ENCODE measurements at places on chromosomes 1 and 21. TPM values are rescaled to one million over a fixed set of nuclear protein-coding genes. Genes with fewer than 3 reads are reported as not detected.

- DNase-seq: no peak
These were observed 4.9 kb downstream of the RHOC start for GRCh38 chr1:112702067-112702395.

DNA sequence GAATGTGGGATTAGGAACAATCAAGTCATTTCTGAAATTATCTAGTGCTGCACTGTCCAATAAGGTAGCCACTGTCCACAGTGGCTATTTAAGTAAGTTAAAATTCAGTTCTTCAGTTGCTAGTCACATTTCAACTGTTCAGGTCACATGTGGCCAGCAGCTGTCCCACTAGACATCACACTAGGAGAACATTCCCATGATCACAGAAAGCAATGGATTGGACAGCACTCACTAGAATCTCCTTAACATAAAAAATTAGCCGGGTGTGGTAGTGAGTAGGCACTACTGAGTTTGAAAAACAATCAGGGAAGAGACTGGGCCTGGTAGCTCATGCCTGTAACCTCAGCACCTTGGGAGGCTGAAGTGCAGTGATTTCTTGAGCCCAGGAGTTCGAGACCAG is 33.6 kb downstream of the NUP133 start:
- DNase-seq: no peak

GRCh38 chr1:212565571-212566305 is 42.8 kb upstream of the ATF3 start:
- no peak for DNase-seq

GRCh38 chr21:43289966-43290365 is 121.2 kb downstream of the CRYAA start:
- DNase-seq: no peak

Gene TSPEAR
- not detected for total RNA-seq

Gene GUCA2A
- total RNA-seq: not detected

Gene FAM20B
- total RNA-seq: 22.1 TPM

Gene IQCC
- 1.3 TPM for total RNA-seq

Gene MPL
- 0.26 TPM for total RNA-seq

Gene CGN
- total RNA-seq: 1.3 TPM

Gene KLHL21
- total RNA-seq: 31.5 TPM
